Tibial nerve (tissue), 4 donors: ENCODE measurements at places on chromosomes 4 and X. TPM values are rescaled to one million over a fixed set of nuclear protein-coding genes. Genes with fewer than 3 reads are reported as not detected.

SLC10A6 gene
- total RNA-seq, result 10.3 TPM

IL21 gene
- not detected for total RNA-seq

GAGE13 gene
- not detected for total RNA-seq

LNX1 gene
- total RNA-seq, result 8.3 TPM

CD38 gene
- total RNA-seq, result 6.3 TPM

SPANXB1 gene
- total RNA-seq, result not detected

RNF212 gene
- total RNA-seq, result 2.5 TPM

CTAG1B gene
- total RNA-seq, result not detected

TXK gene
- total RNA-seq, result 0.30 TPM

ZNF595 gene
- 37.3 TPM for total RNA-seq

CSAG2 gene
- total RNA-seq, result not detected

STARD8 gene
- total RNA-seq, result 21.4 TPM

ATP5ME gene
- total RNA-seq, result 50.0 TPM

ETDB gene
- total RNA-seq, result not detected

ADH1C gene
- total RNA-seq, result 117 TPM

BEX5 gene
- total RNA-seq, result not detected

CSN2 gene
- not detected for total RNA-seq

ESX1 gene
- total RNA-seq, result not detected

AKAP14 gene
- total RNA-seq, result not detected
